ENCODE measurements at places on chromosomes 5 and 9.

DNA sequence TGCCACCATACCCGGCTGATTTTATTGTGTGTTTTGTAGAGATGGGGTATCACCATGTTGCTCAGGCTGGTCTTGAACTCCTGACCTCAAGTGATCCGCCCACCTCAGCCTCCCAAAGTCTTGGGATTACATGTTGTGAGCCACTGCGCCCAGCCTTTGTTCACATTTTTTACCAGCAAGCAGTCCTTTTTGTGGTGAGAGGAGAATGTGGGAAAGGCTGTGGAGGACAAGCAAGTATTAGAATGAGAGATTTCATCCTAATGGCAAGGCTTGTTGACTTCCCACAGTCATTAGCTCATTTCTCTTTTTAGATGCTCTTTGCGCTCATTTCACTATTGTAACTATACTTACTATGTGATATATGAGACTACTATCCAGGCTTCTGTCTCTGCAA is 6.1 kb downstream of the IL31RA start:
- no peak for DNase-seq

- DNase-seq: no peak
Observed at GRCh38 chr5:180067986-180068385, 3.6 kb downstream of the RNF130 start.

DNA sequence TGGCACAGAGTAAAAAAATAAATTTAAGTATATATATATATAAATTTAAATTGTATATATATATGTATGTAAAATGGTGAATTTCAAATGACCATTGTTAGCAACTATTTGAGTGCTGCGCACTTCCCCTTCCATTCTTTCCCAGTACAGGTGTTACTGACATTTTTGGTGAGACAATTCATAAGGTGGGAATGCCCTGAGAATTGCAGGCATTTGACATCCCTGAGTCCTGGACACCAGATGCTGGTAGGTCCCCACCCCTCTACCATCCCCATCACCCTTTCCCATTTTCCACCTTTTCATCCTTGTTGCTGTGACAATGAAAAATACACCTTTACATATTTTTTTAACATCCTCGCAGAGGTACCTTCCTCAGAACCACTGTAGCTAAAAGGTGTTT is 91.6 kb downstream of the SLC1A3 start:
- no peak for DNase-seq

DNA sequence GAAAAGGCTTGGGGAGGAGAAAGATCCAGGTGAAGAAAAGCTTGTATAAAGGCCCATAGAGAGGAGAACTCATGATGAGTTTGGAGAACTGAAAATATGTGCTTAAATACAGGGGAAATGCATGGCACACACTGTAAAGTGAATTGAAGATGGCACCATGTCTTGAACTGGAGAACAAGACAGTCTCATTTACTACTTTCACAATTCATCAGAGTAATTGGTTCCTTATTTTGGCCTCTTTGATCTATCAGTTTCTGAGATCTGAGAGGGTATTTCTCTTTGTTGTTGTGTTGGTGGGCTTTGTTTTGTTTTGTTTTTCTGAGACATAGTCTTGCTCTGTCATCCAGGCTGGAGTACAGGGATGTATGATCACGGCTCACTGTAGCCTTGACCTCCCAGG is 98.2 kb downstream of the CEMIP2 start:
- DNase-seq: no peak

DNA sequence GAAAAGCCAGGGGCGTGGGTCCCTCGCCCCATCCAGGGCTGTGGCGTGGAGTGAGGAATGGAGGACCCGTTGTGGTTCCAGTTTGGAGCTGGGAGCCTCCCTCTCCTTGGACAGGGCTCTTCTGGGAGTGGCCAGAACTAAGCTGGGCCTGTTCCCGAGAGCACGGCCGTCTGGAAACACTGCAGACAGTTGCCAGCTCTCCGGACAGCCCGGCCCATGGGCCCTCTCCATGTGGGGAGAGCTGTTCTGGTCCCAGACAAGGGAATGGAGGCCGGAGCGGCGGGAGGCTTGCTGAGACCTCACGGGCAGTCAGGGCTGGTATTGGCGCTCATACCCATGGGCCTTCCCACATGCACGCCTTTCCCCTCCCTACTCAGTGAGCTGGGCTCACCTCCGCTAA is 45.2 kb upstream of the FCN2 start:
- no peak for DNase-seq

DNA sequence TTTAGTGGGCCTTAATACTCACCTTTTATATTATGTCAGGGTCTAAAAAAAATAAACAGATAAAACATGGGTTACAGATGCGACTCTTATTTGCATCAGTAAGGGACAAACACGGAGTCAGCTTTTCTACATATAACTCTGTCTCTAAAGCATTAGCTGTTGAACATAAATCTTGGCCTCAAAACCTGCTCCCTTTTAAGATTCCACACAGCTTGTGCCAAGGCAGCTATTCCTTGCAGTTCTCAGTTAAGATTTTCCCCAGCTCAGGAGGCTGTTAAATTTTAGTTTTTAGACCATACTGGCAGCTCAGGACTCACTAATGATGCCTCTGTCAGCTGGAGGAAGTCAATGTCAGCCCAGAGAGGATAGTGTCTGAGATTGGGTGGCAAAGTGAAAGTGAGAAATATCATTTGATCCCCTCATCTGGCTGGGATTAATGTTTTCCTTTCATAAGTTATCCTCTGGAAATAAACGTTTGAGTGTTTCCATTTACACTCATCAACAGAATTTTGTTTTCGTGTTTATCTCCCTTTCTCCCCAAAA is 287.5 kb downstream of the ELAVL2 start:
- no peak for DNase-seq

- DNase-seq: no peak
Observed at GRCh38 chr9:31314241-31314640, 1070.2 kb upstream of the ACO1 start.

- DNase-seq: peak; percentile 42
Observed at GRCh38 chr5:136814619-136815378, 449.5 kb upstream of the TRPC7 start.

DNA sequence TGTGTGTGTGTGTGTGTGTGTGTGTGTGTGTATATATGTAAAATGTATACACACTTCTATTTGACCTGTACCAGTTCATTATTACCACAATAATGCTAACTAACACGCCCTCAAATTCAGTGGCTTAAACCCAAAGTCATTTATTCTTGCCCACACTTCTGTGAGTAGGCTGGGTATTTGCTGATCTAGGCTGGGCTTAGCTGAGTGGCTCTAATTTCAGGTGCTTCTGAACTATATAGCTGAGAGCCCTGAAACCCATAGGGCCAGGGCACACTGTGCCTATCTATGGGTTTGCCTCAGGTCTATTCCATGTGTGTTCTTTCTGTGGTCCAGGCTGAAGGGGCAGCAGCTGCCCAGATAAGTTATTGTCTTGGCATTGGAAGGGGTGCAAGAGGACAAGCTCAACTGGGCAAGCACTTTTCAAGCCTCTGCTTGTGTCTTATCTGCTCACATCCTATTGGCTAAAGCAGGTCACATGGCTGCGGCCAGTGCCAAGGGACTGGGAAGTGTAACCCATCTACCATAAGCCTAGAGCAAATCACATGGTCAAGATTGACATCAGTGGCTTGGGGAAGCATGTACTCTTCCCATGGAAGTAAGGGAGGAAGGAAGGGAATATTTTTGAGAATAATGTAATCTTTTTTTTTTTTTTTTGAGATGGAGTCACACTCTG is 139.9 kb downstream of the PALM2AKAP2 start:
- DNase-seq: no peak

GRCh38 chr5:124932791-124933600 is 186.6 kb upstream of the ZNF608 start:
- DNase-seq: peak; percentile 77

GRCh38 chr9:136624184-136624951 is 38.3 kb upstream of the EGFL7 start:
- no peak for DNase-seq

DNA sequence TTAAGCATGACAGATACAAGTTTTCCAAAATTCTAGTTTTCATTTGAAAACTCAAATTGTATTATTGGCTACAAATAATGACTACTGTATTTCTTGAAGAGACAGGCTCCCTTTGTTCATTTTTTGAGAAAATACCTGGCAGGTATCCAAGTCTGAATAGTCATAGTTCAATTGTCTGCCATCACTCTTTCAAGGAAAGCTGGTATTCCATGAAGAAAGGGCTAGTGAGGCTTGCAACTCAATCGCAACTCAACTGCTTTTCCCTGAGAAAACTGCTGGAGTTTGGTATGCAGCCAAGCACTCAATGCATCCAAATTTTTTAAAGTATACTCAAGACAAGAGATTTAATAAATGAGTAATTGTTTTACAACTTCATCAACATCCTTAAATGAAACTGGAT is 61.4 kb upstream of the TRIO start:
- DNase-seq: no peak

DNA sequence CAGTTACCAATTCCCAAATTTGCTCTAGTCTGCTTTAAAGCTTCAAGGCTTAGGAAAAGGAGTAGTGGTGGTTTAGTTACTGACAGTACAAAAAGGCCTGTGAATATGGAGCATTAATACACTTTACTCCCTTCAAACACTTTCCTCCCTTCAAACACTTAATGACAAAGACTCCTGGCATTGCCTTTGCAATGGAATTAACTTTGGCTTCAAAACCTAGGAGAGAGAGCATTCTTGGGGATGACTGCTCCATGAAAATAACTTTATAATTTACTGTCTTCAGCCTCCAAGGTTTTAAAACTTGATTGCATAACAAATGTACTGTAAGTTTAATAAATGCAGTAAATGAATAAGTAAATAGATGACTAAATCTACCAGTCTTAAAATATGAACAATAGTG is 185.6 kb downstream of the TRPM3 start:
- DNase-seq: peak; percentile 73

GRCh38 chr5:143229896-143230675 is 173.4 kb downstream of the NR3C1 start:
- DNase-seq: peak; percentile 51

DNA sequence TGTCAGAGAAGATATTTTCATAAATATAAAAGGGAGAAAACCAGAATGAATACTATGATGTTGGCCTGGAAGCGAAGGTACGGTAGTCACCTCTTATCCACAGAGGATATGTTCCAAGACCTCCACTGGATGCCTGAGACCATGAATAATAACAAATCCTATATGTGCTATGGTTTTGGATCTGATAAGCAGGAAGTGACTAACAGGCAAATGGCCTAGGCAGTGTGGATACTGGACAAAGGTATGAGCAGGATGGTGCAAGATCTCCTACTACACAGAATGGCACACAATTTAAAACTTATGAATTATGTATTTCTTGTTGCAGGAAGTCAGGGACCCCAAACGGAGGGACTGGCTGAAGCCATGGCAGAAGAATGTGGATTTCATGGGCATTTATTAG is 48.2 kb downstream of the ADAMTS12 start:
- DNase-seq: no peak

DNA sequence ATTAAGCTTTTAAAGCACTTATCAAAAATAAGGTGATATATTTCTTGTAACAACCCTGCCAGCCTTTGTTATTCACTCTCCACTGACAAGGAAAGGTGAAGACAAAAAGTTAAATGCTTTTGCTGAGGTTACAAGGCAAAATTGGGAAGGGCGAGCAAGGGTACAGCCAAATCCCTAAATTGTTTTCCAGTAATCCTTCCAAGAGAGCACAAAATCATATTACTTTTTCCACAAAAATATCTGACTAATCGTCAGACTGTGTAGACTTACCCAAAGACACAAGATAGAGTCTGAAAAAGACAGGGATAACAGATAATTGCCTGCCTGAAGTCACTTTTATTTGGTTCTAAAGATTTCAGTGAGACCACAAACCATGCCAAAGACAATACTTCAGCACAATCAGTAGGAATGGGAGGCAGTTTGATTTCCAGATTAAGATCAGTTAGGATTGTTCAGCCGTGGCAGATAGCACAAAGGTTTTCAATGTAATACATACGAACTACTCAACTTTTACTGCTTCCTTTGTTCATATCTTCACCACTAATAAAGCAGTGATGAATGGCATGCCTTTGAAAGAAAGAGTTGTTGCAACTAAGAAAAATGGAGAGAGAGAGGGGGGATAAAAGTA is 383.8 kb upstream of the TUSC1 start:
- no peak for DNase-seq

DNA sequence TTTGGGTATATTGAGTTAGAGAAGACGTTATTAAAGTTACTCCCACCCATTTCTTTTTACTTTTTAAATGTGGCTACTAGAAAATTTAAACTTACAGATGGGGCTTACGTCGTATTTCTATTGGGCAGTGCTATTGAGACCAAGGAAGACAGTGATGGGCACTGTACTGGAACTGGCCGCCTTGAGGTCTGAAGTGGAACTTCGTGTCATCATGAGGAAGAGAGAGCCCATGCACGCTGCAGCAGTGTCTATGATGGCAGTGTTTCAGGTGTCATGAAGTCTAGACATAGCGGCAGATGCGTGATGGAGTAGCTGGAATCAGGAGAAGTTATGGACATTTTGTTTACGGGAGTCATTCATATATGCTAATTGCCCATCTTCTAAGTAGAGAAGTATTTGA is 143.7 kb downstream of the LRRC70 start:
- DNase-seq: no peak

GRCh38 chr5:106047341-106047740 is 1623.4 kb downstream of the EFNA5 start:
- DNase-seq: no peak

- DNase-seq: peak; percentile 88
Observed at GRCh38 chr9:68779558-68780379, 74.7 kb downstream of the PIP5K1B start.

DNA sequence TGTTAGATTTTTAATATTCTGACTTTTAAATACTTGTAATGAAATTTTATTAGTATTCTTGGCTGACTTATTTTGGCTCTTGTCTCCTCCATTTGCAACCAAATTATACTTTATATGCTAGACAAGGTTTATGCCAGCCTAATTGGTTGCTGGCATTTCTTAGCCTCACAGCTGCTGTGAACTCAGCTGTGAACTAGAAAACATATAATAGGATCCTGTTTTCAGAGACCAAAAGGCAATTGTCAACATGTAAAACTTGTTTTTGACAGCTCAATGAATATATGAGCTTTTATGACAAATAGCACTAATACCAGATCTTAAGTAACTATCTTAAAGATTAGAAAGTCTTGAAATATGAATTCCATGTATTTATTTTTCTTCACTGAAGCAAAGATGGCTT is 25.9 kb downstream of the KIF2A start:
- DNase-seq: no peak

DNA sequence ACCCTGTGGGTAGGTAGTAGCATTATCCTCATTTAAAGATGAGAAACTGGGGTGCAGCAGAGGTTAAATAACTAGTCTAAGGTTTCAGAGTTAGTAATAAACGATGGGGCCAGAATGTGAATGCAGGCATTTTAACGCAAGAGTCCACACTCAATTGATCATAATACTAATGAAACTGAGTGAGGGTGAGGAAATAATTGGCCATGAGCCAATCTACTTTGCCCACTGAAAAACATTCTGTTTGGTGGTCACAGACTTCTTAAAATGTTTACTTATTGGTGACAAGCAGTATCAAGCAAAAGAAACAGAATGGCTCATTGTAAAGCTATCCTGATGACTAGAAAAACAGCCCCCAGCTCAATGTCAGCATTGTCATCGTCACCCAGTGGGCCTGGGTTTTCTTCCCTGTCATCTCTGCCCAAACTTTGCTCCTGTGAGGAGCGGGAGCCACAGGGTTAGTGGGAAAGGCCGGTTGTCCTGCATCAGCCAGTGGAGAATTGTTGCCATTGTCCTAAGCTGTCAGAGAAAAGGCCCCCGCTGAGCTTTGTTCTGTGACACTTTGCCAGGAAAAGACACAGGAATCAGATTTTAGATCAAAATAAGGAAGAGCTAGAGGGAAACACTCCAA is 77.3 kb upstream of the MAN2A1 start:
- DNase-seq: no peak

Measured in GM04504 (cell line).